ENCODE measurements at places on chromosomes 1 and 21.

GRCh38 chr1:199463521-199464127 lies 563.9 kb upstream of the NR5A2 start:
- H3K27me3 ChIP-seq: no peaks in the 10 kb centered on the region
- H3K36me3 ChIP-seq: no peaks in the 10 kb centered on the region
- H3K27ac ChIP-seq: no peak overlapping the region
- H3K4me3 ChIP-seq: no peak overlapping the region
- DNase-seq: no peak

DNA sequence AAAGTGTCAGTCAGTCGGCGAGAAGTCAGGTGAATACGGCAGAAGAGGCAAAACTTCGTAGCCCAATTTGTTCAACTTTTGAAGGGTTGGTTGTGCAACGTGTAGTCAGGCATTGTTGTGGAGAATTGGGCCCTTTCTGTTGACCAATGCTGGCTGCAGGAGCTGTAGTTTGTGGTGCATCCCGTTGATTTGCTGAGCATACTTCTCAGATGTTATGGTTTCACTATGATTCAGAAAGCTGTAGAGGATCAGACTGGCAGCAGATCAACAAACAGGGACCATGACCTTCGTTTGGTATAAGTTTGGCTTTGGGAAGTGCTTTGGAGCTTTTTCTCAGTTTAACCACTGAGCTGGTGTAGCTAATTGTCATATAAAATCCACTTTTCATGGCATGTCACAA lies 190.2 kb upstream of the ADAMTS5 start:
- no peaks in the 10 kb centered on the region for H3K4me1 ChIP-seq
- H3K27ac ChIP-seq: no peak overlapping the region
- no peaks in the 10 kb centered on the region for H3K36me3 ChIP-seq
- no peak overlapping the region for H3K4me3 ChIP-seq

DNA sequence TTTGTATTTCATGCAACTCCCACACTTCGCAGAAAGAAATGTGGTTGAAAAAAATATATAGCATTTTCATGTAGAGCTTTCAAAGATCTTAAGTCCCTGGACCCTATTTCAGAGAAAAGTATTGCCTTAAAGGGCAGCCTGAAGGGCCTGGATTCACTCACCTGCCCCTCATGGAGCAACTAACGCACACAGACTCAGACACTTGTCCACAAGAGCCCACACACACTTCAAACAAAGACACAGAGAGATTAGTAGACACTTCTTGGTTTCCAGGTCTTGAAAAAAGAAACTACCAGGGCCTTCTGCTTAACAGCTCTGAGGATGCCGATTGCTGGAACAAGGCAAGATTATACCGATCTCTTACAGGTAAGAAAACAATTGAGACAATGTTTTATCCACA lies 122.2 kb downstream of the ZBTB18 start:
- no peaks in the 10 kb centered on the region for H3K4me1 ChIP-seq
- H3K27me3 ChIP-seq: no peaks in the 10 kb centered on the region
- H3K27ac ChIP-seq: no peak overlapping the region
- no peak overlapping the region for H3K4me3 ChIP-seq

- no peaks in the 10 kb centered on the region for H3K36me3 ChIP-seq
- no peak for DNase-seq
- H3K27ac ChIP-seq: no peak overlapping the region
- no peaks in the 10 kb centered on the region for H3K4me1 ChIP-seq
Observed at GRCh38 chr1:233406994-233407631, 79.6 kb downstream of the MAP3K21 start.

- H3K36me3 ChIP-seq: no peaks in the 10 kb centered on the region
- no peak overlapping the region for H3K4me3 ChIP-seq
- no peaks in the 10 kb centered on the region for H3K4me1 ChIP-seq
- H3K27ac ChIP-seq: no peak overlapping the region
- no peak for DNase-seq
- no peaks in the 10 kb centered on the region for H3K27me3 ChIP-seq
Observed at GRCh38 chr21:15966231-15966630, 236.4 kb downstream of the USP25 start.

- H3K4me3 ChIP-seq: no peak overlapping the region
- no peaks in the 10 kb centered on the region for H3K36me3 ChIP-seq
- H3K4me1 ChIP-seq: no peaks in the 10 kb centered on the region
- peaks cover 17% of the 10 kb centered on the region for H3K27me3 ChIP-seq
Observed at GRCh38 chr1:157198619-157199420, 60.6 kb upstream of the ETV3 start.

DNA sequence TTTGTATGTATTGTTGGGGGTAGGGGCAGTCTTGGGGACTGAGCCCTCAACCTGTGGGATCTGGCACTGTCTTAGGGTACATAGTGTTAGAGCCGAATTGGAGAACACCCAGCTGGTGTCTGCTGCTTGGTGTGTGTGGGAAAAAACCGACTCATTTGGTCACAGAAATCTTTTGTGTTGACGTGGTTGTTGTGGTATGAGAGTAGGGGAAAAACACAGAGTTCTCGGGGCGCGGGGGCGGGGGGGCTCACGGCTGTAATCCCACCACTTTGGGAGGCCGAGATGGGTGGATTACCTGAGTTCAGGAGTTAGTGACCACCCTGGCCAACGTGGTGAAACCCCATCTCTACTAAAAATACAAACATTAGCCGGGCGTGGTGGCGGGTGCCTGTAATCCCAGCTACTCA lies 15.3 kb upstream of the SRSF10 start:
- H3K36me3 ChIP-seq: no peaks in the 10 kb centered on the region
- no peak for DNase-seq
- no peak overlapping the region for H3K27ac ChIP-seq
- H3K27me3 ChIP-seq: no peaks in the 10 kb centered on the region

DNA sequence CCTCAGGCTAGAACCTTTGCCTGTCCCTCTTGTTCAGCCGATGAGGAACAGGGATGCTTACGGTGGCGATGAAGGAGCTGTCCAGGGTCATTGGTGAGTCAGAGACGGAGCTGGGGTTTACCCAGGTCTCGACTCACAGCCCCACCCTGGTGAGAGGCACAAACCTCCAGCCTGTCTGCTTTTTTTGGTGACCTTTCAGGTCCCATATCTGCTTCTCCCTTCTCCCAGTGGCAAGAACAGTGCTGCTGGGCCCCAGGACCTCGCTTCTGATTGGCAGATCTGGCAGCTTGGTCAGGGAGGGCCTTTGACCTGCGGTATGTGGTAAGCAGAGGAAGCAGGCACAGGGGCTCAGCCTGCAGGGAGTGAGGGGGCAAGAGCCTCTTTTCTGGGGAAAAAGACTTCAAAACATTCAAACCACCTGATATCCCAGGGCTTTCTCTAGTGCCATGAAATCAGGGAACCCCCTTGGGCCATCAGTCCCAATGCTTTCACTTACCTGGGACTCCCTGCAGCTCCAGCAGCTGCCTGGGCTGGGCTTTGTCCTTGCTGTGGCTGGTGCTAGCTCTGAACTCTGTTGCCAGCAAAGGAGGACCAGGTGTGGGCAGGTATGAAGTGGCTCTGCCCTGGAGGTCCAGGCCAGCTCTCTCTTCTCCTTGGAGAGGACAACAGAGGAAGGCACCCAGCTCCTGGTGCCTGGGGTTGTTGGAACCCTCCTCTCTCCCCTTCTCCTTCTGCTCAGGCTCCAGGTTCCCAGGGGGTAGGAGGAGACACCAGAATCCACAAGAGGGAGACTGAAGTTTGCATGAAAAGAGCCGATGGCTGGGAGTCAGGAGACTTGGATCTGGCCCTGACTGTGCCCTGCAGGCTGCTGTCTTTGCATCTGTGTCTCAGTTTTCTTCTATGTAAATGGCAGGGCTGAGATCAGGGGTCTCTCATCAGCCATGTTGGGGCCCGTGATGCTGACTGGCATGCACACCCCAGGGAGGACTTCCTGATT lies 41.4 kb downstream of the TRIM62 start:
- H3K27me3 ChIP-seq: no peaks in the 10 kb centered on the region
- H3K4me1 ChIP-seq: no peaks in the 10 kb centered on the region
- no peaks in the 10 kb centered on the region for H3K36me3 ChIP-seq
- no peak for DNase-seq
- no peak overlapping the region for H3K4me3 ChIP-seq

DNA sequence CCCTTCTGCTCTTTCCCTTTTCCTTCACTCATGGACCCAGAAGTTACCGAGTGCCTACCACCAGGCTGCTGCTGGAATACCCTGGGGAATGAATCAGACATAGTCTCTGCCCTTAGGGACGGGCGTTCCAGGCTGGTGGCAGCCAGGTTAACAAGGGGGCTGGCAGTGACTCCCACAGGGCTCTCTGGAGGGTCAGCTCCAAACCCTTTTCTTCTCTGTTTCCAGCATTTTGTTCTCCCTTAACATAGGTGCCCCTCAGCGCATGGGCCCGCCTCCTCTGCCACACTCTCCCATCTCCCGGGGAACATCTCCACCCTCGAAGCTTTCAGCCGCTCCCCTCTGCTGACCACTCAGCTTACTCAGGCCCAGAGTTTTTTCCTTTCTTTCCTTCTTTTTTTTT lies 62.9 kb upstream of the LRP8 start:
- no peaks in the 10 kb centered on the region for H3K36me3 ChIP-seq
- no peaks in the 10 kb centered on the region for H3K27me3 ChIP-seq
- H3K4me1 ChIP-seq: no peaks in the 10 kb centered on the region

DNA sequence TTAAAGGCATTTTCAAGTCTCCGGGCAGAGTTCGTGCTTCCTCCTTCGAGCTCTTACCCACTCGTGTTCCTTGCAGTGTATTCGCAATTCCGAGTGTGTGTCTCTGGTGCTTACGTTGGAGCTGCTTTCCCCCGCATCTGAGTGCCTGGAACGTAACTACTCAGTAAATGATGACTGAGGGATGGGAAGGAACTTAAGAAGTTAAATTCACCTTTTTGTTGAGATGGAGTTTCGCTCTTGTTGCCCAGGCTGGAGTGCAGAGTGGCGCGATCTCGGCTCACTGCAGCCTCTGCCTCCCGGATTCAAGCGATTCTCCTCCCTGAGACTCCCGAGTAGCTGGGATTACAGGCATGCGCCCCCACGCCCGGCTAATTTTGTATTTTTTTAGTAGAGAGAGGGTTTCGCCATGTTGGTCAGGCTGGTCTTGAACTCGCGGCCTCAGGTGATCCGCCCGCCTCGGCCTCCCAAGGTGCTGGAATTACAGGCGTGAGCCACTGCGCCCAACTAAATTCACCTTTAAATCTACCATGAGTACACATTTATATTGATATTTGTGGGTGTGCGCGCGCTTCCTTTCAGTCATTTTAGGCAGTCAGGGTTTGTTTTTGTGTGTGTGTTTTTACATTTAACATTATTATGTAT lies 837 bp downstream of the NDUFS5 start:
- peak overlapping the region; percentile 76 for H3K4me3 ChIP-seq
- peaks cover 13% of the 10 kb centered on the region for H3K4me1 ChIP-seq
- peaks cover 35% of the 10 kb centered on the region for H3K36me3 ChIP-seq
- peak; percentile 40 for DNase-seq
- H3K27me3 ChIP-seq: no peaks in the 10 kb centered on the region
- peak overlapping the region; percentile 97 for H3K27ac ChIP-seq

GRCh38 chr1:74508449-74508848 lies 4.0 kb downstream of the LRRC53 start:
- no peak overlapping the region for H3K27ac ChIP-seq
- no peak overlapping the region for H3K4me3 ChIP-seq
- no peaks in the 10 kb centered on the region for H3K4me1 ChIP-seq
- DNase-seq: no peak

- H3K36me3 ChIP-seq: peaks cover 27% of the 10 kb centered on the region
- no peaks in the 10 kb centered on the region for H3K27me3 ChIP-seq
- no peak overlapping the region for H3K27ac ChIP-seq
- peaks cover 8% of the 10 kb centered on the region for H3K4me1 ChIP-seq
Observed at GRCh38 chr21:33334824-33335223, 10.1 kb downstream of the IFNAR1 start.

GRCh38 chr1:91948501-91949355 lies 473 bp upstream of the BRDT start:
- H3K27me3 ChIP-seq: no peaks in the 10 kb centered on the region
- no peak overlapping the region for H3K27ac ChIP-seq
- no peaks in the 10 kb centered on the region for H3K4me1 ChIP-seq
- no peak overlapping the region for H3K4me3 ChIP-seq
- DNase-seq: peak; percentile 66

- no peaks in the 10 kb centered on the region for H3K27me3 ChIP-seq
- H3K4me3 ChIP-seq: no peak overlapping the region
- no peak for DNase-seq
- H3K27ac ChIP-seq: no peak overlapping the region
- no peaks in the 10 kb centered on the region for H3K36me3 ChIP-seq
- H3K4me1 ChIP-seq: no peaks in the 10 kb centered on the region
Observed at GRCh38 chr1:224852901-224853568, 76.4 kb upstream of the DNAH14 start.

DNA sequence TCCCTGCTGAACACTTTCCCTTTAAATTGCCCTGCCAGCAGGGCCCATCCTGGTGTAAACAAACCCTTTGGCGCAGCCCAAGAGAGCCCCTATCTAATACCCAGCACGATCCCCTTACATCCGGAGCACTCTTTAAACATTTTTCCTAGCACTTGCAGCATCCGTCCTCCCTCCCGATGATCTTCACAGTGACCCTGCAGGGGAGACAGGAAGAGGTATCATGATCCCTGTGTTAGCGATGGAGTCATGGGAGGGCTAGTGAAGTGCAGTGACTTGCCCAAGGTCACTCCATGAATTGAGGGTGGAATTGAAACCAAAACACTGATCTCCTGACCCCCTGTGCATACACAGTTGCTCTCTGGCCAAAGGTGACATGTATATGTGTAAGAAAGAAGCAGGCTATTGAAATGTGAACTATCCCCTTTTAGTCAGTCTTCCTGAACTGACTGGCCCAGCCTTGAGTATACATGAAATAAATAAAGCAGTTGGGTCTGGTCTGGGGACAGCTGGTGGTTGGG lies 9.8 kb upstream of the KCNQ4 start:
- no peak overlapping the region for H3K4me3 ChIP-seq
- no peak for DNase-seq
- peaks cover 40% of the 10 kb centered on the region for H3K36me3 ChIP-seq
- no peak overlapping the region for H3K27ac ChIP-seq
- H3K4me1 ChIP-seq: no peaks in the 10 kb centered on the region
